ENCODE measurements at places on chromosomes 7 and 10.

DNA sequence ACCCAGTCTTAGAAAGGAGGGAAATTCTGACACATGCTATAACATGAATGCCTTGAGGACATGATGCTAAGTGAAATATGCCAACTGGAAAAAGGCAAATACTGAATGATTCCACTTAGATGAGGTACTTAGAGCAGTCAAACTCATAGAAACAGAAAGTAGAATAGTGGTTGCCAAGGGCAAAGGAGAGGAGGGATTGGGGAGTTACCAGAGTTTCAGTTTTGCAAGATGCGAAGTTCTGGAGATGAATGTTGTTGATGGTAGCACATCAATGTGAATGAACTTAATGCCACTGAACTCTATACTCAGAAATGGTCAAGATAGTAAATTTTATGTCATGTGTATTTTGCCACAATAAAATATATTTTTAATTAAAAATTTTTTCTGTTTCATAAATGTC is 38.9 kb downstream of the DRGX start:
- H3K36me3 ChIP-seq: no peaks in the 10 kb centered on the region
- DNase-seq: no peak
- no peak overlapping the region for H3K27ac ChIP-seq
- peaks cover 15% of the 10 kb centered on the region for H3K27me3 ChIP-seq
- H3K4me1 ChIP-seq: no peaks in the 10 kb centered on the region

DNA sequence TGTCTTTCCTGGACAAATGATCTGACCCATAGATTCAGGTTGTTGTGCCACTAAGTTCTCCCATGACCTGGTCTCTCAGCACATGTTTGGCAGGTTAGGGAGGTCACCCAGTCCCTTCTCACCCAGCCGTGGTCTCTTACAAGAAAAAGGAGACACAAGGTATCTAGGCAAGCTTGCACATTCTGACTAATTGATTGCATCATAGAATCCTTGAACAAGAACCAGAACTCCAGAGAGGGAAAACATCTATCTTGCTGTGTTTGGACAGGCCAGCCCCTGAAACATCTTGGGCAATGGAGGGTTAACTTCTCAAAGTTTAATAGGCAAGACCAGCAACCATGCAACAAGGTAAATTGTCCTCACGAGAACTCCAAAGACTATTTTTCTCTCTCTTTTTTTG is 8.5 kb upstream of the HK1 start:
- no peak overlapping the region for H3K4me3 ChIP-seq
- H3K27me3 ChIP-seq: peaks cover 28% of the 10 kb centered on the region
- DNase-seq: no peak
- H3K27ac ChIP-seq: no peak overlapping the region
- H3K36me3 ChIP-seq: peaks cover 8% of the 10 kb centered on the region

DNA sequence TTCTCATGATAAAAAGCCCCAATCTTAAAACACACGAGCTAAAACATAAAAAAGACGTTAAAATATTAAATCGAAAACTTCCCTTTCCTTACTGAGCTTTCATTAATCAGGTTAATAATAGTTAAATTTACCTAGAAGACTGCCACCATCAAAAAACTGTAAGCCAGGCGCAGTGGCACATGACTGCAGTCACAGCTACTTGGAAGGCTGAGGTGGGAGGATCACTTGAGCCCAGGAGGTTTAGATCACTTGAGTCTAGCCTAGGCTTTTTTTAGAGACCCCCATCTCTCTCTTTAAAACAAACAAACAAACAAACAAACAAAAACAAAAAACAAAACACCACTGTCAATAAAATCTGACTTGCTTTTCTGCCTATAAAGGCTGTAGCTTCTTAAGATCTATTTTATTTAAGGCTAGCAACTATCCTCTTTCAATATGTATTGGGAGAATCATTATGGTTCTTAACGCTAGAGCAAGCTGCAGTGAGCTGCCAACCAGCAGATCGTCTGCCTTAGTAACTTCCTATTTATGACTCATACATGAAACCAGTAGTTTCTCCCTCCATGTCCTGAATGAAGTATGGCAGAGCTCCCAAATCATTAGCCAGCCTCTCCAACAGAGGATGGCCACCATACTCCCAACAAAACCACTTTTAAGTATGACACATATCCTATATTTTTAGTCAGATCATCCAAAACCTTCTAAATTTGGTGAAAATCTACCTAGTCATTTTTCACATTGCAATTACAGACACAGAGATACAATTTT is 163.7 kb downstream of the SRPK2 start:
- peak overlapping the region; percentile 80 for H3K4me3 ChIP-seq
- DNase-seq: peak; percentile 92
- no peaks in the 10 kb centered on the region for H3K27me3 ChIP-seq

DNA sequence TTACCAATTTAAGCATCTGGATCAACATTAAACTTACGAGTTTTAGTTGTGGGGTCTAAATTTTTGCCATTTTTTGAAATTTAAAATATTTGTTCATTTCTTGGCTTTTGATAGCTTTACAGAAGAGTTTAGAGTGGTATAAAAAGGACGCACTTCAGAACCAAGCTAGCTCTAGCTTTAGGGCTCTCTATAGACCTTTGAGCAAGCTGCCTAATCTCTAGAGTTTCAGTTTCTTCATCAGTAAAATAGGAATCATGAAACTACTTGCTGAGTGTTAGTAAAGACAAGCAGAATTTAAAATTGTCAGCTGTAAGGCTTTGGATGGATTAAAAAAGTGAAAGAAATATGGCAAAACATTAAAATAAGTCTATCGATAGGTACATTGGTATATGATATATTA is 266.5 kb downstream of the IPMK start:
- H3K27ac ChIP-seq: no peak overlapping the region
- no peaks in the 10 kb centered on the region for H3K36me3 ChIP-seq
- DNase-seq: no peak
- no peaks in the 10 kb centered on the region for H3K27me3 ChIP-seq

- DNase-seq: peak; percentile 45
- H3K27me3 ChIP-seq: peaks cover 12% of the 10 kb centered on the region
- H3K27ac ChIP-seq: peak overlapping the region; percentile 65
- H3K4me3 ChIP-seq: peak overlapping the region; percentile 70
Observed at GRCh38 chr7:106313456-106313901, 28.7 kb upstream of the NAMPT start.

- peaks cover 93% of the 10 kb centered on the region for H3K4me1 ChIP-seq
- H3K27me3 ChIP-seq: no peaks in the 10 kb centered on the region
- H3K36me3 ChIP-seq: peaks cover 24% of the 10 kb centered on the region
- peak overlapping the region; percentile 14 for H3K4me3 ChIP-seq
- H3K27ac ChIP-seq: peak overlapping the region; percentile 86
Observed at GRCh38 chr10:122861711-122862161, 16.1 kb upstream of the CUZD1 start.

GRCh38 chr10:122085423-122085911 is 96.5 kb downstream of the TACC2 start:
- no peaks in the 10 kb centered on the region for H3K4me1 ChIP-seq
- H3K36me3 ChIP-seq: no peaks in the 10 kb centered on the region
- DNase-seq: no peak
- peaks cover 43% of the 10 kb centered on the region for H3K27me3 ChIP-seq
- H3K27ac ChIP-seq: no peak overlapping the region

DNA sequence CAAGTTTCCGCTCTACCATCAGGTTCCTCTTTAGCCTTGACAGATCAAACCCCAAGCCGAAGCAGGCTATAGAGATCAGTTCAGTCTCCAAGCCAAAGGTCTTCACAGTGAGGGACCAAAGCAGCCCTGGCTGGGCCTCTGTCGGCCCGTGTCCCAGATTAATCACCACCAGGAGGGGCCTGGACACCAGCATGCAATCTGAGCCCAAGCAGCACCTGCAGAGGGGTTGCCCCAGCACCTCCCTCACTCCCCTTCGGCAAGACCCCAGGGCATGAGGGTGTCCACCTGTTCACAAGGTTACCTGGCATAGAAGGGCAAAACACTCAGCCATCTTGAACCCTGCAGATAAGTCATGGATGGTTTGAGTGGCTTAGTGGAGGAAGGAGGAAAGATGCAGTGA is 36.0 kb downstream of the FBXW4 start:
- 0 out of 2 replicates have a peak, but pooled peaks cover 1% of the 10 kb centered on the region for H3K27me3 ChIP-seq
- no peaks in the 10 kb centered on the region for H3K4me1 ChIP-seq
- H3K27ac ChIP-seq: no peak overlapping the region
- DNase-seq: no peak

DNA sequence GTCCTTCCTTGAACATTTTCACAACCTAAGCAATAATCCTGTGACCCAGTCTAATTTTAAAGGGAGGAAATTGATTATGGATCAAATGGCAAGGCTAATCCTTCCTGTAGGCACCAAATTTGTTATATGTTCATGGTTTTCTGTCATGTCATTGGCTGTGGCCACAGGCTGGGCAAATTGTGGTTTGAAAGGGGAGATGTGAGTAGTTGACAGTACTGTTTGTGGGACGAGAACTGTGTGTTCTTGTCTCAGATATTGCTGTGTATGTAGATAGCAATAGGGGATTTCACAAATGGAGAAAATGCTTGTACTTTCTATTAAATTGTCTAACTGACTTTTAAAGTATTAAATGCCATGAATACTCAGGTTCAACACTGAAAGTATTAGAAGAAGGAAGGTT is 8.1 kb upstream of the PRKG1 start:
- no peak overlapping the region for H3K27ac ChIP-seq
- no peaks in the 10 kb centered on the region for H3K36me3 ChIP-seq
- H3K4me1 ChIP-seq: peaks cover 7% of the 10 kb centered on the region

DNA sequence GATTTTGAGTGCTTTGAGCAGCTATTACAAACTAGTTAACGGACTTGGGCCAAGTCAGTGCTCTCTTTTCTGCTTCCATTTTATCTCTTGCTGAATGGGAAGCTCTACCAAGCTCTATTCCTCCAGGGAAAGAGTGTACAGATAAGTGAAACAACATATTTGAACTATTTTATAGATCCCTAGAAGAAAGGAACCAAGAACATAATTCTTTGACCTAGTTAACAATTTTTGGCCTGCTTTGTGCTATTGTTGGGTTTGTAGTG is 244.8 kb downstream of the PRKG1 start:
- no peak for DNase-seq
- peaks cover 16% of the 10 kb centered on the region for H3K4me1 ChIP-seq
- no peaks in the 10 kb centered on the region for H3K36me3 ChIP-seq

- H3K36me3 ChIP-seq: no peaks in the 10 kb centered on the region
- H3K4me1 ChIP-seq: no peaks in the 10 kb centered on the region
- no peak overlapping the region for H3K4me3 ChIP-seq
- H3K27me3 ChIP-seq: no peaks in the 10 kb centered on the region
Observed at GRCh38 chr7:126570845-126571244, 681.9 kb downstream of the GRM8 start.

DNA sequence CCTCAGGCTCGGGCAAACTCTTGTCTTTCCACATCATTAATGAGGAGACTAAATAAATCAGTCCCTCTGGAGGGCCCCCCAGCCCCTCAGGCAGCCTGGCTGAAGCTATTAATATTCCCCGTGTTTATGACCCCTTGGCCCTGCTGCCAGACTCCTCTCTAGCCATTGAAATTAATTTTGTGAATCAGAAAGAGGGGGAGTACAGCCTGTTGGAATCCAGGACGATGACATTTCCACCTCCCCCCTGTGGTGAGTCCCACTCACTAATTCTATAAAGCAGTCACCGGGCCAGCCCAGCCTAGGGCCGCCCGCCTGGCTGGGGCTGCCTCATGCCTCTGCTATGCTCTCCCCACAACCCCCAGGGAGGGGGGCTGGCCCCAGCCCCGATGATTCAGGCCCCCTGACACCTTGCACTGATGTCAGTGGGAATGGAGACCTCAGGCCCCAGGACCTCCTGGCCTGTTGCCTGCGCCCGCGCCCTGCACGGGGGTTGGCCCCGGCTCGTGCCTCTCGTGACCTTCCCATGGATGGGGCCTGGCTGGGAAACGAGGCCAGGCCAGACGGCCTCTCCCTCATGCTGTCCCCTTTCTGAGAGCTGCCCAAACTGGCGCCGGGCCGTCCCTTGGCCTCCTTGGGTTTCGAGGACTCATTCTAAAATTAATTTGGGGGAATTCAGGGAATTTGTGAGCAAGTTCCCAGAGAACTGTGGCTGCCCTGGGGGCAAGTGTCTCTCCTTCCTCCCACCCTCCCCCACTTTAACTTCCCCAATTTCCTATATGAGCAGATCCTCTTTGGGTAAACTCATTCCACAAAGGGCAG is 34.0 kb downstream of the TMEM270 start:
- H3K27me3 ChIP-seq: no peaks in the 10 kb centered on the region
- peak overlapping the region; percentile 93 for H3K27ac ChIP-seq
- H3K4me1 ChIP-seq: peaks cover 84% of the 10 kb centered on the region
- peak overlapping the region; percentile 65 for H3K4me3 ChIP-seq

DNA sequence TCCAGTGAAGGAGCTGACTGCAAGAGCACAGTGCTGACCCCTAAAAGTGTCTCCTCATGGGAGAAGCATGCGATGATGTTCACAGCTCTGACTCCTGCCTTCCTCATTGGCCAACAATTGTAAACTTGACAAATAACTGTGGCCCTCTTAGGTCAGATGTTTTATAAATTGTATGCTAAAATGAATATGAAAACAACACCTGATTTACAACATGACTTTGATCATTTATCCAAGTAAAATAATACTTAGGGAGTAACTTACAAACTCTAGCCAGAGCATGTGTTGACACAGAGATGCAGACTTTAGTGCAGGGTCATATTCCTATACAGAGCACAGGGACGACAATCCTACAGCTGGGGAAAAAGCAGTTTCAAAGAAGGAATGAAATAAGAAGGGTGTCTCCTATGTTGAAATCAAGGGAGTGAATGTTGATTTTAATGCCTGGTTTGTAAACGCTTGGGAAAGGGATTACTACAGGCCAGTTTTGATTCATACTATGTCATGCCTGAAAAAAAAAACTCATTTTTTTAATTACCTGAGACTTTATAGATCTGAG is 391.4 kb upstream of the AKR1E2 start:
- H3K27ac ChIP-seq: no peak overlapping the region
- peaks cover 19% of the 10 kb centered on the region for H3K4me1 ChIP-seq

DNA sequence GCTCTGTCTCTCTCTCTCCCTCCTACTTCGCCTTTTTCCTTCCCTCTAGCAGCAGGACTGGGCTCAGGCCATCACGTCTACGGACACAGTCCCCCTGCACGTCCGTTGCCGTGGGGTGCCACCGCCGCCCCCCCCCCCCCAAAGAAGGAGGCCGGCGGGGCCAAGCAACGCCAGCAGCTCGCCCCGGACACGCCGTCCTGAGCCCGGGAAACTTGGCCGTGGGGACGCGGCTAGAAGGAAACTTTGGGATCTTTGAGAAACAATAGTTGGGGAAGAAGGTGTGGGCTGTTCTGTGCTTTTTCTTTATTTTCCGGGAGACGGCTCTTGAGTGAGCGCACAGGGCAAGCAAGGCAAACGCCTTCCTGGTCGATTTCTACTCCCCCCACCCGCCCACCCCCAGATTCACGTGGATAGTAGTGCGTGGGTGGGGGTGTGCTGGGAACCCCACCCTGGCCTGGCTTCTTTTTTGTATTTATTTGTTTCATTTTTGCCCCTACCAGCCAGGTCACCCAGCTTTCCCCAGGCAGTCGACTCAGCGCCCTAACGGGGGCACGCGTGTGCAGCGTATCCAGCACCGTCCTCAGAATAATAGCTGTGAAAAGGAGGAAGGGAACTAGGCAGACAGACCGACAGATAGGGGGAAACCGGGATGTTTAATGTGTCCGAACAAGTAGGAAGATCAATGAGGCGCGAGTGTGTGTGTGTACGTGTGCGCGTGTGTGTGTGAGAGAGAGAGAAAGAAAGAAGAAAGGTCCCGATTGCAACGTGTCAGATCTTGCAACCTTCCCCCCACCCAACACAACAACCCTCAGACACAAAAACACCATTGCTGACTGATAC is 1.4 kb downstream of the MXI1 start:
- DNase-seq: peak; percentile 45
- H3K27me3 ChIP-seq: peaks cover 9% of the 10 kb centered on the region
- H3K27ac ChIP-seq: peak overlapping the region; percentile 83
- peaks cover 35% of the 10 kb centered on the region for H3K4me1 ChIP-seq
- no peaks in the 10 kb centered on the region for H3K36me3 ChIP-seq

All from HFFc6 (cell line).